ENCODE measurements at places on chromosomes 3 and 15.
A peak's percentile ranks its signal among the peaks of the same experiment; 100 is the strongest.

- DNase-seq: no peak
These were observed 110.5 kb upstream of the RAP2B start for GRCh38 chr3:153051427-153052095.

- DNase-seq: no peak
These were observed 1015.5 kb downstream of the PLOD2 start for GRCh38 chr3:145145461-145145860.

DNA sequence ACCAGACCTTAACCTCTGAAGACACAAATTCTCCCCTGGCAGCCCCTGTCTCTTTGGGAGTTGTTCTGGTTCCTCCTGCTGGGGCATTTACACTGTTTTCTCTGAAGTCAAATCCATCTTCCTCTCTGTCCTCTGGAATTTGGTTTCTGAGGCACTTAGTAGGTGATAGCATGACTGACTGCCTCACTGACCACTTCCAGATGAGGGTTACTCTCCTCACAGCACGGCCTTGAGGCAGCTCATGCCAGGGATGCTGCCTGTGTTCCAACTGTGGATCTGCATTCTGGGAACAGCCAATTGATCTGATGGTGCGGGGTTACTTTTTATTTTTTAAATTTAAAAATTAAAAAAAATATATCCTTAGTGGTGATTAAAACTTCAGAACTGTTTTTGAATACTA, 140.9 kb upstream of the ROPN1 start:
- DNase-seq: no peak

DNA sequence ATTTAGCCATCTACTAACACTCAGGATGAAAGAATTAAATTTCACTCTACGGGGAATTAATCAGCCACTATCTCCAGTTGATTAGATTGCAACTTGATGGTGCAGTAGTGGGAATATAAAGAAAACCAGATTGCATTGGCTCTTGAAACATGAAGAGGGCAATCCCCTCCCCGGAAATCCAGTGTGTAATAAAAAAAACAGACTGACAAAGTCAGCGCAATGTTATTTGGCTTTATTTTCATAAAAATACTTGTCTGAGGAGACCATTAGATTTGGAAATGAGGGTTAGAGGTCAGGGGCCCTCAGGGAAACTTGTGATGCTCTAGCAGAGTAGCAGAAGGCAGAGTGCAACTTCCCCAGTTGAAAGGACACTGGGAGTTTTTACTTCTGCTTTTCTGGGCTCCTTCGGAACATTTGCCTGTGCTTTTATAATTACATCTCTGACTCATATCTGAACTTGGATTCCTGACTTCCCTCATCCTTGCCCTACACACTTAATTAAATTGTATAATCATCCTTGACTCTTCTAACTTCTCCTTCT, 326.8 kb downstream of the TUSC7 start:
- no peak for DNase-seq

- peak; percentile 62 for DNase-seq
These were observed at the start of gene SEMA4B for GRCh38 chr15:90201130-90201943. Gene SEMA4B, plus strand, starts transcription at chr15:90201330. Its CDS starts 249 bp downstream, at chr15:90201579.

- DNase-seq: no peak
These were observed 46.5 kb downstream of the NMD3 start for GRCh38 chr3:161267646-161268045.

DNA sequence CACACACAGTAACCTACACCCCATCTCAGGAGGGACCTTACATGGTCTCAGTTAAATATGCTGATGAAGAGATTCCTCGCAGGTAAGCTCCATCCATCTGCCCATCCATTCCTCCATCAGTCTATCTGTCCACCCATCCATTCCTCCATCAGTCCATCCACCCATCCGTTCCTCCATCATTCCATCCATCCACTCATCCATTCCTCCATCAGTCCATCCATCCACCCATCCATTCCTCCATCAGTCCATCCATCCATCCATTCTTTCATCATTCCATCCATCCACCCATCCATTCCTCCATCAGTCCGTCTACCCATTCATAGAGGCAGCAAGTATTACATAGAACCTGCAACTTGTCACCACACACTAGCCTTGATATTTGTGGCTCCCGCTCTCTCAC, 77.9 kb downstream of the DNASE1L3 start:
- DNase-seq: no peak

DNA sequence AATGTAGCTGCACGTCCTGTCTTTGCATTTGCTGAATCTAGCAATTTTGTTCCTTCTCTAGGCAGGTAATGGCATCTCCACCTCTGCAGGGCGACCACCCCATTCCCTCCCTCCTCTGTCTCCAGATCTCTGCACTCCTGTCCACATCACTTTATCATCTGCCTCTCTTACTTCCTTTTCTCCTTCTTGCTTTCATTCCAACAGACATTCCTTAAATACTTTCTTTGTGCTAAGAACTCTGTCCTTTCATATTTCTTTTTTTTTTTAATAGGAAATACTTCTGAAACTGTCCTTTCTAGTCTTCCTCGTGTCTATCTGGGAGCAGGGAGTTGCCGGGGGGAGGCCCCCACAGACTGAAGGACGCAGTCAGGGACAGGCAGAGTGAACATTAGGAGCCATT, 7.2 kb downstream of the ITIH3 start:
- DNase-seq: no peak

GRCh38 chr15:49122541-49123062, 32.8 kb downstream of the COPS2 start:
- DNase-seq: no peak

- no peak for DNase-seq
These were observed 81.8 kb downstream of the MINAR1 start for GRCh38 chr15:79513940-79514339.

GRCh38 chr3:164194842-164195241, 883.5 kb downstream of the SI start:
- DNase-seq: no peak

DNA sequence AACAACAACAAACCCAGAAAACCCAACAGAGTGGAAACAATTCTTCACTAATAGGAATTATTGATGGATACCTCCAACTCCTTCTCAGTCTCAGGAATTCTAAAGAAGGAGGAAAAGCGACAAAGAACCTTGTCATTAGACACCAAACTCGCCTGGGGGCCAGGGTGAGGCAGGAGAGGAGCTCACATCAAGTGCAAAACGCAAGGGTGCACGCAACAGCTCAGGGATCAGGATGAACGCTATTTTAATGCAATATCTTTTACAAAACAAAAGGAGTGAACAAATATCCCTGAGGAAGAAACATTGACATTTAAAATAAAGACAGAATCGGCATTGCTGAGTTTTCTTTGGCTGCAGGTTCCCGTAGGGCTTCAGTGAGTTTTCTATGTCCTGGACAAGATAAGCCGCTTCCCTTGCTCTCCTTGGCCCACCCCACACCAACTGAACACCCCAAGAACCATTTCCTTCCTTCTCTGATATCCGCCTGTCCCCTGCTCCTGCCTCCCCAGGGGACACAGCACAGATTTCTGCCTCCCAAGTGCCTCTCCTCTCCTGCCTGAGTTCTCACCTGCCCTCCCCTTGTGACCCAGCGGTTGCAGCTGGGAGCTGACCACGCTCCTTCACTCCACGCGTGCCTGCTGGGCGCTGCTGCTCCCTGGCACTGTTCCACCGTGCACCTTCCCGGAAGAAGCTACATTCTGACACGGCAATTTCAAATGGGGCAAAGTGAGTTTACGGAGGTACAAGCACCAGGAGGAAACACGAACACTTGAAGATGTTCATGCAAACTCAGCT, 63.0 kb downstream of the ATP10A start:
- DNase-seq: no peak

GRCh38 chr3:142857056-142857455, 31.8 kb downstream of the PCOLCE2 start:
- no peak for DNase-seq

DNA sequence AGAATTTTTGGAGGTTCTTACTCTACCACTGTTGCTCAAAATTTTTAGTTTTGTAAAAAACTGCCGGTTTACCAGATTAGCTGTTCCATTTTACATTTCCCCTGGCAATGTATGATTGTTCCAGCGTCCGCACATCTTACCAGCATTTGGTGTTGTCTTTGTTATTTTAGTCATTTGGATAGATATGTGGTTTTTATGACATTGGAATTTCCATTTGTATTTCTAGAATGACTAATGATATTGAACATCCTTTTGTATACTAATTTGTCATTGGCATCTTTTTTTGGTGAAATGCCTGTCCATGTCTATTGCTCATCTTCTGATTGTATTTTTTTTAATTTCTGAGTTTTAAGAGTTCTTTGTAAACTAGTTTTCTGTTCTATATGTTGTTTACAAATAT, 28.5 kb downstream of the LRRC28 start:
- peak; percentile 64 for DNase-seq

- DNase-seq: peak; percentile 61
These were observed 2.4 kb downstream of the SIAH2 start for GRCh38 chr3:150760431-150761200.

- no peak for DNase-seq
These were observed 110.2 kb upstream of the ARHGEF26 start for GRCh38 chr3:154011036-154011435.
